RWPE1 (cell line): ENCODE measurements at places on chromosomes 16 and 17.

DNA sequence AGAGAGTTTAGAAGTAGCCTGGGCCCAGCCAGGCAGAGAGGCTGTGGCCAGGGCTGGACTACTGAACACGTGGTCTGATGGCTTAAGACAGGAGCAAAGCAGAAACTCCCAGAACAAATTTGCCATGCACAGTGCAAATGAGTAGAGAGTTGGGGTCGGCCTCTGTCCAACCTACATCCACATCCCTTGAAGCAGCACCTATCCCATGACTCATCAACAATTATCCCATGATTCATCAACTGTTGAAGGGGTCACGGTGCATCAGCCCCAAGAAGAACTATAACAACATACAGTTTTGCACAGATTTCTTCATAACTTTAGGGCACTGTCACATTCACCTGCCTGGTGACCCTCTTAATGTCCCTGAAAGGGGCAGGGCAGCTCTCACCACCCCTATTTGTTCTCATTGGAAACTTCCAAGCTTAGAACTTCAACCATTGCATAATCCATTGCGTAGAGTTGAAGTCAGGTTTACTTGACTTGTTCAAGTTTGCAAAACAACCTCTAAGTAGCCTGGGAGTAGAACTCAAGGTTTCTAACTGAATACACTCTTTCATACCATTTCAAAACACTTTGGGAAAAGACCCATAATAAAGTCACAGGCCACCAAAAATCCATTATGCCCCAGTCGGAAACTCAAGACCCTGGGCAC lies 235.2 kb upstream of the CDH5 start:
- peak; percentile 80 for DNase-seq

DNA sequence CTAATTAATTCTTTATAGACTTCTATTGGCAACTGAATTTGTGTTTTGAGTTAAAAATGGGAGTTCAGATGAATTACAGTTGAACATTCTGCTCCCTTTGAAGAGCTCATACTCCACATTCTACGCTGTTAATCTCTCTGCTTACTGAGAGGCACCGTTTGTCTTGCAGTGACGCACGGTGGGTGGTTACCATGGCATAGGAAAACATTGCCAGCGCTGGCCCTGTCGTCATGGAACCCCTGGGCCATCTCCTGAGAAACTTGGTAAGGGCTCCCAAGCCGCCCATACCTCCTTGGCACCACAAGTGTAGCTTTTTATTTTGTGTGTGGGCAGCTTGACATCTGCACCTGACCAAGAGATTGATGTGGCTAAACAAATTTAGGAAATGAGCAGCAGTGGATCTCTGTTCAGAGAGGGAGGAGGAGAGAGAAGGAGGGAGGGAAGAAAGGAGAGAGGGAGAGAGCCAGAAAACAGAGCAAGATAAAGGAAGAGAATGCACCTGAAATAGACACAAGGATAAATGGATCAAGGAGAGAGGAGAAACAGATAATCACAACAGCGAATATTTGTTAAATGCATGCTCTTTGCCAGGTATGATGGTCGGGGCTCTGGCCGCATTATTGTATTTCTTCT lies 398.5 kb downstream of the HAPSTR1 start:
- DNase-seq: no peak

DNA sequence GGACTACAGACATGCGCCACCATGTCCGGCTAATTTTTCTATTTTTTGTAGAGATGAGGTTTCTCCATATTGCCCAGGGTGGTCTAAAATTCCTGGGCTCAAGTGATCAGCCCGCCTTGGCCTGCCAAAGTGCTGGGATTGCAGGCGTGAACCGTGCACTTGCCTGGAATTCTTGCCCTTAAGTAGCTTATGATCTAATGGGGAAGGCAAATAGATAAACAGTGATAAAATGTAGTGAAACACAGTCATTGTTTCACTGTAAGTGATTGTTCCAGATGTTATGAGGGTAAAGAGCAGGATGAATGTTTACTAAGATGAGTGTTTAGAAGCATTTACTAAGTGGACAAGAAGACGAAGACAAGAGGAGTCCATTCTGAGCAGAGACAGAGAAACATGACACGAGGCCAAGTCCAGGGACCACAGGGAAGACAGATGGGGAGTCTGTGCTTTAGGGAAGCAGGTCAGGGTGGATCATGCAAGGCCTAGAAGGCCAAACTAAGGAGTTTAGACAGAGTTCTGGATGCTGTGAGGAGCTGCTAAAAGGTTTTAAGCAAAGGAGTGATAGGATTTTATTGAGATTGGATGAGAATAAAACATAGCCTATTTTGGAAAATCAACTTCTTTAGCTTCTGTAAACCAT lies 36.9 kb downstream of the YPEL2 start:
- DNase-seq: no peak

DNA sequence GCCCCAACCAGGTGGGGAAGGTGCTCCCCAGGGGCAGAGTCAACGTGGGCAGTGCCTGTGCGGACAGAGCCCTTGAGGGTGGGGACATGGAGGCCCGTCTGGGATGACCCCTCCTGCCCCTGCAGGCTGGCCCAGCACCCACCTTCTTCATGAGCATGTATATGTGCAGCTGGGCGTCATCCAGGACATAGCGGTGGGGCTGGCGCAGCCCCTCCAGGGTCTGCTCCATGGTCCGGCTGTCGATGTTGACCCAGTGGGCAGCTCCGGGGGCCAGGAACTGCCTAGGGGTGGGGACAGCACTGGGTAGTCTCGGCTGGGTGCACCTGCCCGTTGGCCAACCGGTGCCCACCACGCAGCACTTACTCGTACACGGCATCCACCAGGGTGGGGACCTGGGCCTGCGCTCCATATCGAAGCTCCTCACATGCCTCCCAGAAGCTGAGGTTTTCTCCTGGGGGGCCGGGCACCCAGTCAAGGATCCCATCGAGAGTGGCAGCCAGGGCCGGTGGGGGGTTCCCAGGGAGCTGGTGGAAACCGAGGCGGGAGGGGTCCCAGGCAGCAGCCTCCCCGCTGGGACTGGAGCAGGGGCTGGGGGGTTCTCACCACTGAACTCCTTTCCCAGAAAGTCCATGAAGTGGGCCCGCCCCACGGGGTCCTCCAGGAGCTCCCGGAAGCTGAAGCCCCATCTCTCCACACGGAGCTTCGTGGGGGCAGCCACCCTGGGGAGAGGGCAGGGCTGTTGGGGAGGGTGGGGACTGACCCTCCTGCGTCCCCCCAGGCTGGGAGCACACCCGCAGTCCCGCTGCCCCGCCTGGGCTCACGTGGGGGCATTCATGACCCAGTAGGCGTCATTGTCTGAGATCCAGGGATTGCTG lies 5.1 kb downstream of the RGS11 start:
- DNase-seq: no peak

GRCh38 chr17:8797621-8798175 lies 1.5 kb downstream of the MFSD6L start:
- no peak for DNase-seq

GRCh38 chr17:65062171-65062915 lies 5.8 kb upstream of the GNA13 start:
- peak; percentile 27 for DNase-seq

- DNase-seq: no peak
Measured at GRCh38 chr17:65535777-65536572, 25.5 kb downstream of the AXIN2 start.

- no peak for DNase-seq
Measured at GRCh38 chr16:60582528-60582927, 1453.7 kb downstream of the CDH8 start.

- no peak for DNase-seq
Measured at GRCh38 chr17:30341703-30342249, 7.9 kb upstream of the TMIGD1 start.
